CD4-positive, alpha-beta T cell treated with Interleukin-2 at 100 ng/mL for 4 hours (primary cell): ENCODE measurements at places on chromosomes 2 and 18.

- no peak for DNase-seq
Observed at GRCh38 chr2:45851111-45851510, 199.6 kb downstream of the PRKCE start.

GRCh38 chr2:74000666-74001065 is 16.0 kb downstream of the TET3 start:
- DNase-seq: no peak

GRCh38 chr2:119234021-119235019 is 10.7 kb downstream of the STEAP3 start:
- no peak for DNase-seq

DNA sequence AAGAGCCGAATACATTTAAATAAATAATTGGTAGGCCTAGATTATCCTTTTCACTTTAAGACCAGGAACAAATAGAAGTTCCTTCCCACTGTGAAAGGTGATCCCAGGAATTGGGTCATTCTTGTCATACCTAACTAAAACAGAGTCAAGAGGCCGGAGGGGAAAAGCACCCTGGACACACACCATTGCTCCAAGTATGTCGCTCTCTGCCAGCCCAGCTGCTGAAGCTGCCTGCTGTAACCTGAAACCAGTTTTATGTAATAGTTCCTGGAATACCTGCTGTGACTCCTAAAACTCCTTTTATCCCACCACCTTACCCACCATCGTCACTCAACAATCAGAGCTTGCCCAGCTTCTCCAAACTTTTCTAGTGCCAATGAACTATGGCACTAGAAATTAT is 217.1 kb downstream of the PTPRM start:
- no peak for DNase-seq

DNA sequence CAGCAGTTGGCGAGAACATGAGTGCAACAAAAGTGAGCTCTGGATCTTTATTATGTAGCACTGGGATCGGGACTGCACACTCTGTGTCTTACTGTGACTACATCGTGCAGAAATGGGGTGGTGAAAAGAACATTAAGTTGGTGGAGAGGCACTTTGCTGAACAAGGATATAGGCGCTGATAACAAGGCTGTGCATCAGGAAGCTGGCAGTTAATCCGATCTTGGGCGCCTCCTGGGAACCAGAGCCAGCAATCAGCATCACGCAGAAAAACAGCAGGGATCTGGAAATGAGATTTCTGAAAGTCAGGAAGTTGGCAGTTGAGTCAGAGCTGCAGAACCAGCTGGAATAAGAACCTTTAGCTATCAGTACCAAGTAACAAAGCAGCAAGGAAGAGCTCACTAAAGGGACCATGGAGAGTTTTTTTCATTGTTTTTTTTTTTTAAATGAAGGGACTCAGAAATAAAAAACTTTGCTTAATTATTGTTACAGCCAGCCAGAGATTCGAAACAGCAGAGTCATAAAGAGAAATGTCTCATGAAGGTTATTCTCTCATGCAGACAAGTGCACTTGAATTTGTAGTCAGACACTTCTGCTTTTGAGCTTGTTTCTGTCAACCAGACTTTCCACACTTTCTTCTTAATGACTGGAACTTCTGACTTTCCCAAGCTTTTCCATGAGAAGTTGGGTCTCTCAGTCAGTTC is 22.8 kb upstream of the MYO3B start:
- DNase-seq: no peak

- DNase-seq: no peak
Observed at GRCh38 chr18:49359732-49360444, 100.6 kb downstream of the DYM start.

GRCh38 chr2:101516823-101517690 is 42.1 kb upstream of the RFX8 start:
- peak; percentile 3 for DNase-seq

DNA sequence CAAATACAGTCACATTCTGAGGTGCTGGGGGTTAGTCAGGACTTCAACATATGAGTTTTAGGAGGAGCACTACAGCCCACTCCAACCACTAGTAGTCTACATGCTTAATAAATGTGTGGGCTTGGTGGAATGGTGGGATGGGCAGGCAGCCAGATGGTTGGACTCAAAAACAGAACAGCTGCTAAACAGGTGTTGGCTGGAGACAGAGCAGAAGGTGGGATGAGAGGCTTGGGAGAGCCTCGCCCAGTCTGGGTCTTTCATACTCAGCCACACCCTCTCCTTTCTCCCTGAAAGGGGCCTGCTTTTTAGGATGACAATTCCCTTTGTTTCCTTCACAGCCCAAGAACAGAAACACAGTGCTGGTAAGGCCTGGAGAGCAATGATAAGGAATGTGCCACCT is 143.9 kb upstream of the KLHL29 start:
- DNase-seq: no peak

GRCh38 chr2:219344751-219345430 is 12.3 kb upstream of the RESP18 start:
- no peak for DNase-seq

GRCh38 chr18:5546660-5547059 is 2.9 kb upstream of the EPB41L3 start:
- DNase-seq: no peak
